ENCODE measurements at places on chromosomes 12 and 14. TPM values are rescaled to one million over a fixed set of nuclear protein-coding genes. Genes with fewer than 3 reads are reported as not detected.

NELL2 gene
- total RNA-seq, result not detected

TEX52 gene
- not detected for total RNA-seq

SLC17A8 gene
- not detected for total RNA-seq

FOXN4 gene
- total RNA-seq, result not detected

TIGAR gene
- 20.7 TPM for total RNA-seq

STAB2 gene
- total RNA-seq, result not detected

B4GALNT3 gene
- total RNA-seq, result under 0.01 TPM

CEP290 gene
- 20.7 TPM for total RNA-seq

DNA sequence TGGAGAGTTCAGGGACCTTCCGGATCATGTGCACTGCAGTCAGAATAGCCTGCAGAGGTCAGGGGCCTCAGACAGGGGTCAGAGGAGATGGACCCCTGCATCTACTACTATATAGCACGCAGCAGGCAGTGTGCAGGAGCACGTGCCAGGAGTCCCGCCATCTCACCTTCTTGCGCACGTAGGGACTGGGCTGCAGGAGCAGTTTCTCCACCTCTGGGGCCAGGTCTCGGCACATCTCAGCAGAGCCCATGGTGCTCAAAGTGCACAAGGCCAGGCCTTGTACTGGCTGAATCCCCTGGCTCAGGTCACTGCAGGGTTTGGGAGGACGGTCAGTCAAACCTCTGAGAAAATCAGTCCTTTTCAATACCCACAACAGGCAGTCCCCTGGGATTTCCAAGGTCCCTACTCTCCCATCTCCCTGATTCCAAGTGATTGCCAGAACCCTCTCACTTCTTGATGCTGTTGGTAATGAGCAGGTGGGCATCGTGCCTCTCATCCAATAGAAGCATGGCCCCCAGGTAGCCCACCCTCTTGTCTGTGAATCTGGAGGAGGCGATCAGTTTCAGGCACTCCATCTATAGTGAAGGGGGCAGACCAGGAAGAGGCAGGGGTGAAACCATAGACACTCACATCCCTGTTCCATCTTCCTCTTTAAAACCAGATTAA lies 1.3 kb downstream of the AP1G2 start:
- DNase-seq, result no peak

DNA sequence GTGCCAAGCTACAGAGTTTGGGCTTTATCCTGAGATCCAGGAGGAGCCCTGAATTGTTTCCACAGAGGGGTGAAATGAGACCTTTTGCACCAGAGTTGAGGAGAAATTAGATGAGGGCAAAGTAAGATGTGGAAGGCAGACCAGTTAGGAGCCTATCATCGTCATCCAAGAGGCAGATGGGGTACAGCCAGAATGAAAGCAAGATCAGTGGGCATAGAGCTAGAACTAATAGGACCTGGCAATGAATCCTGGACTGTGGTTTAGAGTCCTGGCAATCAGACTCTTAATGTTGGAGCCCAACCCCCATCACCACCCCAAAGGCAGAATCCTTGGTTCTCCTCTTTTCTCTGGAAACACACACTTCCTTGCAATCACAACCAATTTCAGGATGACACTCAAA lies 166.6 kb upstream of the HMGA2 start:
- DNase-seq, result no peak

DNA sequence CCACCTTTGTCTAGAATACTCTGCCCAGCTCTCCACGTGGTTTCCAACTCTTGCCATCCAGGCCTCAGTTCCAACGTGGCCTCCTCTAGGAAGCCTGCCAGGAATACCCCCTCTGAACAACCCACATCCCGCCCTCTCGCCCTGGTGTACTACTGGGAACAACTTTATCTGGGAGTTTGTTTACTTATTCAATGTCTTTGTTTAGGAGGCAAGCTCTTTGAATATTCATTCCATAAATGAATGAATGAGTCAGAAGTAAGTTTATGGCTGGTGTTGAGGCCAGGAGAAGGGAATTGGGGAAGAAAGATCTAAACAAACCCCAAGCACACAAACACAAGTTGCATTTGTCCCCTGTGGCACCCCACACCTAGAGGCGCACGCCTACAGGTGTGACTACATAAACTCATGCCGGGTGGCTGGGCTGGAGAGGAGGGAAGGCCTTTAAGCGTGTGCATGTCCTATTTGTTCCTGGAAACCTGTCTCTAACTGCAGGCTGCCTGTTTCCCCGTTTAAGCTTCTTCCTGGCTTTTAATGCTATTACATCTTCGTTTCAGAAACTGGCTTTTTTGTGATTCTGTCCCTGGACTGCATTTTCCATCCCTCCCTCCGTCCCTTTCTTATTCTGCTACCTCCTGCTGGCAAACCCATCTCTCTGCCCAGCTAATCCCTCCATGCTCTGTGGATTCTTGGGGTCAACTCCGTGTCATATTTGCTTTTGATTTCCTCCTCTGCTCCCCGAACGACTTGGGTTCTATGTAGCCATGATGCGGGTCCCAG lies 57.9 kb downstream of the FZD10 start:
- DNase-seq, result no peak

DNA sequence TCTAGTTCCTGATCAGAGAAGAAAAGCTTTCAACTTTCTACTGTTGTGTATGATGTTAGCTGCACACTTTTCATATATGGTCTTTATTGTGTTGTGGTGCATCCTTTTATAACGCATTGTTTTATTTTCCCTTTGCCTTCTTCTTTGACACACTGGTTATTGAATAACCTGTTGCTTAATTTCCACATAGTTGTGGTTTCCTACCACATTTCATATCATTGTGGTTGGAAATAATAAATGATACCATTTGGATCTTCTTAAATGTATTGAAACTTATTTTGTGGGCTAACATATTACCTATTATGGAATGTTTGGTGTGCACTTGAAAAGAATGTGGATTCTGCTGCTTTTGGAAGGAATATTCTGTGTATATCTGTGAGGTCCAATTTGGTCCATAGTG lies 64.9 kb downstream of the GPHN start:
- DNase-seq, result no peak

DNA sequence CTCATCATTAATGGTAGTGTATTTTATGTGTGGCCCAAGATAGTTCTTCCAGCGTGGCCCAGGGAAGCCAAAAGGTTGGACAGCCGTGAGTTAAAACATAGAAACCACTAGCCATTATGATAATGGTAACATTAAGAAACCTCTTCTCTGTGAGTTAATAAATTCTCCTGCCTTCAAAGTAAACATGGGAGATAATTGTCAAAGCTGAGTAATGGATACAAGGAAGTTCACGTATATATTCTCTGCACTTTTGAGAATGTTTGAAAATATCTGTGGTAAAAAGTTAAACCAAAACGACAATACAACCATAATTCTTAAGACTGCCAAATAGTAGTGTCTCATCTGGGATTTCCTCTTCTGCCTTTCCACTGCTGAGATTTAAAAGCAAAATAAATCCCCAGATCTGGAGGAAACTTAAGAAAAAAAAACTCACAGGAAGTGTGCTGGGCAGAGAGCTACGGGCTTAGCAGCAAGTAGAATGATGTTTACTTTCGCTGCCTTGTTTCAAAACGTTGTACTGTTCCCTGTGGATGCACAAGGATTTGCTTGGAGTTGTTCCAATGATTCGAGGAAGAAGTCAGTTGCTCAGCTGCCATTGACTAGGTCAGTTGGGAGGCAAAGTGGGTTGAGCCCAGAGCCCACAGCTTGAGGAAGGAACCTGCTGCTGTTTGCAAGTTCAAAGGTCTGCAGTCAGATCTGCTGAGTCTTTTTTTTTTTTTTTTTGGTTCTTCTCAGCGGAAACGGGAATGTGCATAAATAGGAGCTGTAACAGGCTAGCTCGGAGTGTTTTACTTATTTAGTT lies 1.7 kb downstream of the TPCN1 start:
- peak; percentile 99 for DNase-seq

DNA sequence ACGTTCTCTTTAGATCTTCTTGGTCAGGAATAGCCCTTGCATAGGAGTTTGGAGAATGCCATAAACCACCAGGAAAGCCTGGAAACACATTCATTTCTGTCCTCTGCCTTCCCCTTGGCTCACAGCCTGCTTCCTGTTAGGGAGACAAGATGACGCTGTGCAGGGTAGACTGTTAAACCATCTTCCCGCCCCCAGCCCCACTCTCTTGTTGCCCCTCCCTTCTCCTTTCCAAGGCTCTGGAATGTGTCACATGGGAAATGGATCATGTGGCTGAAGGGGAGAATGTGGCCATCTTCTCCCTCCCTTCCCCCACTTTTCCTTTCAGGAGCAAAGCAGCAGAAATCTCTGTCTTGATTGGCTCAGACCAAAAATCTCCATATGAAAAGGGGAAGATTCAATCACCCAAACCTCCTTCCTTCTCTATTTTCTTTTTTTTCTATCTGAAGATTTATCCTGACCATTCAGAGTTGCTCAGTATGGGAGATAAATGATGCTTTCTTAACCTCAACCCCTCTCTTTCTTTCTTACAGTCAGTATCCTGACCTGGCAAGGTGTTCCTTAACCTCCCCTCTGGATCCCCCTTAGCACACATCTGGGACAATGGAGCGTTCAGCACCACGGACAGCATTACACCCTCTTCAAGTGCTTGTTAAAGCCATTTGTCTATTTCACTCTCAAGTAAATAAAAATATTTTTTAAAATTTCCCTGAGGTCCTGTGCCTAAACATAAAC lies 11.4 kb downstream of the GPR19 start:
- peak; percentile 55 for DNase-seq

- no peak for DNase-seq
Measured at GRCh38 chr14:53879022-53879686, 77.5 kb downstream of the BMP4 start.

- DNase-seq, result no peak
Measured at GRCh38 chr14:21791749-21792148, 118.1 kb upstream of the OR4E1 start.

DNA sequence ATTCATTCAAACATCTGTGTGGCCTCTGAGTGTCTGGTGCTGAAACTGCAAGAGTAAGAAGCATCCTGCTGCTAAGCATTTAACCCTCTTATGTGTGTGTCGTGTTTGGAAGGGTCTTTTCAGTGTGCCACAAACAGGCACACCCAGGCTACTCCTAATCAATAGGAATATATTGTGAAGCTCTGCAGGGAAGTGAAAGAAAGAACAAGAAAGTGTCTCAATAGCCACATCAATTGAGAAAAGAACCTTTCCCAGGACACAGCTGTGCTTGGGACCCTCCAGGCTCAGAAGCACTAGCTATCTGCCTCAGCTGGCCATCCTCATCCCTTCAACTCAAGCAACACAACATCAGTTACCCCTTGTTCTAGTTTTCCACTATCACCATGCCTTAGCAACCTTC lies 13.4 kb upstream of the KRAS start:
- DNase-seq, result no peak

GRCh38 chr14:91861091-91861490 lies 6.2 kb downstream of the TC2N start:
- DNase-seq, result no peak

GRCh38 chr14:39664646-39665045 lies 232.4 kb upstream of the FBXO33 start:
- no peak for DNase-seq

DNA sequence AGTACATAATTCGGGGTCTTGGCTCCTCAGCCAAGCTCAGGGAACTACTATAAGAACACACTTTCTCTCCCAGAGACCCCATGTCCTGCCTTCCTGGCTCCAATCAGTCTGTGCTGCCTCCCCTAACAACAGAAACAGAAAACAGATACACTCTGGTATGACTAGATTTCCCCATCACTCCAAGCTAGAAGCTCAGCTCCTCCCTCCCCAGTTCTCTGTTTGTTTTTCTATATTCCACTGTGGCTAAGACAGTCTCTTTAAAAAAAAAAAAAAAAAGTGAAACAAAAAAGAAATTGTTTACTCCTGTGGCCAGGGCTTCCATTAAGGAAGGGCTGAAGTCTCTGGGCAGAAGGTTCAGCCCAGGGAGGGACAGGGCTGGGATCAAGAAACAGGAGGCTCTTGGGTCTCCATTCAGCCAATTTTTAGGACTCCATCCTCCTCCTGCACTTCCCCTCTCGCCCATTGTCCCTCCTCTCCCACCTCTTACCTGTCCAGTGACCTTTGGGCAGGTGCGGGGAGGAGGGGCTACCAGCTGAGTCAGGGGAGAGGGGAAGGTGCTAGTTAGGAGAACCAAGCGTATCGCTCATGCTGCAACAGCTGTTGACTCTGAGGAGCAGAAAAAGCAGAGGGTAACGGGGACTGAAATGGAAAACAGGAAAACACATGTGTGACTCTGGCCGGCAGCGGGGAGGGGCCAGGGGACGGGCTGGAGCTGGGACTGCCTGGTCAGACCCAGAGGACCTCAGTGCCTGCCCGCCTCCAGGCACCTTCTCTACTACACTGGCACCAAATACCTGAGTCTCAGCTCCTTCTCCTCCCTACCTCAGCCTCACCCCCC lies 4.1 kb upstream of the SLC7A7 start:
- DNase-seq, result peak; percentile 85

DNA sequence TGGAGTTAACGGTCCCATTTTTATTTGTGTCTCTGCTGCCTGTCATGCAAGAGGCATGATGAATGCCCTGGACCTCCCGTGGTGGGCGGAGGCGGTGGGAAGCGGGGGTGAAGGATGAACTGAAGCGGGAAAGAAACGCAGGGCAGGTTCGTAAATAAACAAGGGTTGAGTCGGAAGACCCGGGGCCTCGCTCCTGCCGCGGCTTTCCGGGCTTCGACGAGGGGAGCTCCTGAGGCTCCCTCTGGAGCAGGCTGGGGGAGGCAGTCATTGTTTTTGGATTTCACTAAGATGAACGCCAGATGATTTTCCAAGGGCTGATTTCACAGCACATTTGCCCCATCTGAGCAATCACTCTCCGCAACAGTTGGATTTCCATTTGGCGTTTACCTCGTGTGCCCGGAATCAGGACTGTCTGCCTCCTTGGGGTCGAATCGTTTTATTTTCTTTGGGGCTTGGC lies 130.2 kb downstream of the SLC38A6 start:
- no peak for DNase-seq

GRCh38 chr14:74573421-74574089 lies 38.5 kb downstream of the LTBP2 start:
- DNase-seq, result no peak

- no peak for DNase-seq
Measured at GRCh38 chr14:89620436-89620835, 203.4 kb upstream of the FOXN3 start.

DNA sequence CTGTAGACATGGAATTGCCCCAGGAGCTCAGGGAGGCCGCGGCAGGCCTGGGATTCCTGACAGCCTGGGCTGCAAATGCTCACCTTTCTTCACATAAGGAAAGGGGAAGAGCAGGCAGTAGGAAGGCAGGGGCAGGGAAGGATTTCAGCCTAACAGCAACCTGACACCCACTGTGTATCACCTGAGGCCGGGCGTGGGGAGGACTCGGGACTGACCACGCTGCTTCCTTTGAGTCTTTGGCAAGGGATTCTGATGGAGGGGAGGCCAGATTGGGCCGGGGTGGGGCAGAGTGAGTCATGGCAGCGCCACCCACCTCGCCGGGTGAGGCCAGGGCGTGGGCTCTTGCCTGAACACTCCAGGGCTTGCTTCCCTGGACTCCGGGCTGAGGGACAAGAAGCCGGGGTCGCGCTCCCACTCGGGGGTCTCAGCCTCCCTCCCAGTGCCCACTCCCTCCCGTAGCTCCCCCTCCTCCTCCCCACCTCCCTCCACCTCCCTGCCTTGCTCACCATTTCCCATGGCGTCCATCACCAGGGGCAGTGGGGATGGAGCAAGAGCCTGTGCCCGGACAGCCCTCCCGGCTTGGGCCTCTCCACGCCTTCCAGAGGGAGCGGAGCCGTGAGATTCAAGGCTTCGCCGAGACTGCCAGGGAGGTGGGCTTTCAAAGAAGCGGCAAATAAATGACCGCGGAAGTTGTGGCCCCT lies 247.9 kb upstream of the RTL1 start:
- no peak for DNase-seq

All from fibroblast of villous mesenchyme (primary cell).